ENCODE measurements at places on chromosomes 3 and 15. TPM values are rescaled to one million over a fixed set of nuclear protein-coding genes. Genes with fewer than 3 reads are reported as not detected.

- no peaks in the 10 kb centered on the region for H3K27me3 ChIP-seq
- no peak for DNase-seq
- H3K27ac ChIP-seq: no peak overlapping the region
- H3K4me1 ChIP-seq: no peaks in the 10 kb centered on the region
- no peak overlapping the region for H3K4me3 ChIP-seq
- no peaks in the 10 kb centered on the region for H3K36me3 ChIP-seq
These were observed 223.0 kb upstream of the MCTP2 start for GRCh38 chr15:94008104-94009074.

- no peak overlapping the region for H3K4me3 ChIP-seq
- no peak for DNase-seq
- no peaks in the 10 kb centered on the region for H3K4me1 ChIP-seq
- no peaks in the 10 kb centered on the region for H3K27me3 ChIP-seq
These were observed 8.6 kb downstream of the PTPRG start for GRCh38 chr3:61569856-61570580.

- no peak overlapping the region for H3K27ac ChIP-seq
- H3K36me3 ChIP-seq: no peaks in the 10 kb centered on the region
- H3K4me3 ChIP-seq: no peak overlapping the region
- H3K4me1 ChIP-seq: no peaks in the 10 kb centered on the region
These were observed 151.5 kb downstream of the B3GALNT1 start for GRCh38 chr3:160953686-160954085.

SMCO1 gene
- total RNA-seq: not detected

GOLGA8T gene
- total RNA-seq: not detected

KATNBL1 gene
- 61.0 TPM for total RNA-seq

All from breast epithelium (tissue), 4 donors.